Activated CD4-positive, alpha-beta T cell treated with anti-CD3 and anti-CD28 coated beads for 36 hours (primary cell): ENCODE measurements at places on chromosomes 2 and 18.

DNA sequence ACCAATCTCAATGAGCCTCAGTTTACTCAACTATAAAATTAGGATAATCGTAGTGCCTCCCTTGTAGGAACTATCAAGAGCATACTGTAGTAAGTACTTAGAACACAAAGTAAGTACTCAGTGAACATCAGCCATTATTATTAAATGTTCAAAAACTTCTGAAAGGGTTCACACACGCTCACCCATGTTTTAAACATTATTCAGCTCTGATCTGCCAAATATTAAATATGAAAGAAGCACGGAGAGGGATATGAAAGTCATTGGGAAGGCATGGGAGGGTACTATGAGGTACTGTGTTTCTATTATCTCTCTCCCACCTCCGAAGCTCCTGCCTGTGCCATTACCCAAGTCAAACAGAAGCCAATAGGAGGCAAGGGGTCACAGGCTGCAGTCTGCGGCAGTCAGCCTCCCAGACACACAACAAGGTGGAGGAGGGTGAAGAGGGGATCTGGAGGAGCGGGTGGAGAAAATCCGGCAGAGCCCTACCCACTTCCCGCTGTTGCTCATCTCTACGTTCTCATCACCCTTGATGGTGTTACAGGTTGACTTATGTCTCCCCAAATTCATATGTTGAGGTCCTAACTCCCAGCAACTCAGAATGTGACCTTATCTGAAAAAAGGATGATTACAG is 2.0 kb upstream of the TBC1D8 start:
- no peak for DNase-seq

DNA sequence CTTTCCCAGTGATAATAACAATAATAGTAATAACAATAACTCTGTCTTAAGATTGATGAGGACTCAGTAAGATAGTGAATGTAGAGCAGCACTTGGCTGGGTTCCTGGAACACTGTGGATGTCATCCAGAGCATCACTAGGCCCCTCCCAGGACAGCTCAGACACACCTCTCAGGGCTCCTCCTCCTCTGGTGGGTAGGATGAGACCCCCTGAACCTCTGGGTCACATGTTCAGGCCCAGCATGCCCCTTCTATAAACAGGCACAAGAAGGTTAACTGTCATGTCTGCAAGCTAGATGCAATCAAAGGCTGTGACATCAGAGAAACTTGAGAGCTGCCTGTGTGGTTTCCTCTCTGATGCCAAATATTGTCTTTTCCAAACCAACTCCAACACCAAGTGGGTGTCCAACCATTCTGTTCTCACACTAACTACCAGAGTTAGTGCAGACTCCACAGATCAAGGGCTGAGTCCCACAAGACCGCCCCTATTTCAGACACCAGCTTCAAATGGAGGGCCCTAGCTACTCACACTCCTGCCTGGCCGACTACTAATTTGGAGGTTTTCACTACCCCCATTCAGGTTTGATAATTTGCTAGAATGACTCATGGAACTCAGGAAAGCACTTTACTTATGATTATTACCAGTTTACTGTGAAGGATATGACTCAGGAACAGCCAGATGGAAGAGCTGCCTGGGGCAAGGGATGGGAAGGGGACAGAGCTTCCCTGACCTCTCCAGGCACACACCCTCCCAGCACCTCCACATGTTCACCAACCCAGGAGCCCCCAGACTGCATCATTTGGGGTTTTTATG is 46.4 kb upstream of the BZW1 start:
- DNase-seq: peak; percentile 69

GRCh38 chr2:24820598-24821432 is 27.6 kb downstream of the CENPO start:
- DNase-seq: no peak

DNA sequence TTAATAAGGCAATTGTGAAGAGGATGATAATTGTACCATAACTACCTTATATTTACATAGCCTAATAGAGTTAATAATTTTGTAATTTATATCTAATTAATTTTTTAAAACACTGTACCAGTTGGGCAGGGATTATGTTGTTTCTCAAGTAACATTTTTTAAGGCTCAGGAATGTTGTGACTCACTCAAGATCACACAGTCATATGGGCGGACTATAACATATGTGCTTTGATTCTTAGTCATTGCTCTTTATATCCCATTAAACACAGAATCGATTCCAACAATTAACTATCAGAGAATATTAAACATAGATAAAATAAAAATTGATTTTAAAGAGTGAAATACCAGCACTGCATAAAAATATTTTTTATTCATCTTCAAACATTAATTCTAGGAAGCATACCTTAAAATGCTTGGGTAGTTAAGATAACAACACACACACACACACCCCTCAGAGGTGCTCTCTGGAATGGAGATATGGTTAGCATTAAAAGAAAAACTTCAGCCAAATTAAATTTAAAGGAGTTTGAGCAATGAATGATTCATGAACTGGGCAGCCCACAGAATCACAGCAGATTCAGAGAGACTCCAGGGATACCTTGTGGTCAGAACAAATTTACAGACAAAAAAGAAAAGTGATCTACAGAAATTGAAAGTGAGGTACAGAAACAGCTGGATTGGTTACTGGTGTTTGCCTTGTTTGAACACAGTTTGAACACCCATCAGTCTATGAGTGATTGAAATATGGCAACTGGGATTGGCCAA is 869.4 kb upstream of the ID2 start:
- no peak for DNase-seq

- no peak for DNase-seq
Observed at GRCh38 chr18:1467461-1467964, 562.8 kb downstream of the ADCYAP1 start.

DNA sequence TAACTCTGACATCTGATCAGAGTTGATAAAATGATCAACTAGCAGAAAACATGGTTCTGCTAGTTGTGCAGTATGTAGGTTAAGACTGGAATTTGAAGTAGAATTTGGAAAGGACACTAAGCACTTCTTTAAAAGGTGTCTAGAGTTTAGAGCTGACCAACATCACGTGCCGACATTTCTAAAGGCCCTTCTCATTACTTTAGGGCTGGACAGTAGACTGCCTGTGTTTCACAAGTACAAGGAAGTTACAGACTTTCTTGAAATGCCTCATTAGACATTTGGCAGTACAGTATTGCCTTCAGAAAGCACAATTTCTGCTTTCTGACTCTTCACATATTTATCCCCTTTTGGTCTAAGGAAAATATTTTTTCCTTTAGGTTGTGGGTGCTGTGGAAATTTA is 255.3 kb downstream of the ZNF385B start:
- DNase-seq: no peak

DNA sequence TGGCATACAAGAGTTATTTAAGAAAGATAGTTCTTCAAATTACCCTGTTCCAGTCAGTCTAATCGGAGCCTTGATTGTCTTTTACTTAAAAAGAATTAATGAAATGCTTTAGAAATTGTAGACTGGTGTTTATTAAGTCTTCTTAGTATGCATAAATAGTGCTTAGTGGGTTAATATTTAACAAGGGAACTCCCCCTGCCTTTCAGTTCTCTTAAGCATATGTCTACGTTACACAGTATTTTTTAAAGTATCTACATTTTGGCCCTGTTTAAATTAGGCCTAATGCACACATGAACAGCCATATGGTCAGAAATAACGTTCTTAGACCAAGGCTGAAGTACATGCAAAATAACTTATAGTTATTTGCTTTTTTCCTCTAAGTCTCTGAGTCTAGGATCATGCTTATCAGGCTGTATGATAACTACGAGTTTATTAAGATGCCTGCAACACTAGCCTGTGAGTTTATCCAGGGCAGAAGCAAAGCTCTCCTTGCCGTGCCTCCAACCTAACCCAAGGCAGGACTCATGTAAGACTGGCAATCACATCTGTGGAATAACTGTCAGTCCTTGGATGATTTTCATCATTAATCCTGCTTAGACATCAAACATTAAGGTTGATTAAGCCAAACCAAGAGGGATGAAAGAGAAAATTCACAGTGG is 6.7 kb downstream of the BCL2 start:
- DNase-seq: no peak

- no peak for DNase-seq
Observed at GRCh38 chr2:151845481-151845880, 17.3 kb upstream of the ARL5A start.

DNA sequence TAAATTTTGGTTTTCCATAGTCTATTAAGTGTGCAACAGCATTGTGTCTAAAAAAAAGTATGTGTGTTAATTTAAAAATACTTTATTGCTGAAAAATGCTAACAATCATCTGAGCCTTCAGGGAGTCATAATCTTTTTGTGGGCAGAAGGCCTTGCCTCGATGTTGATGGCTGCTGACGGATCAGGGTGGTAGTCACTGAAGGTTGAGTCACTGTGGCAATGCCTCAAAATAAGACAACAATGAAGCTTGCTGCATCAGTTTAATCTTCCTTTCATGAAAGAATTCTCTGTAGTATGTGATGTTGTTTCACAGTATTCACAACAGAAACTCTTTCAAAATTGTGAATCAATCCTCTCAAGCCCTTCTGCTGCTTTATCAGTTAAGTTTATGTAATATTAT is 31.3 kb downstream of the HDHD2 start:
- peak; percentile 19 for DNase-seq

GRCh38 chr2:234411793-234412192 is 85.1 kb downstream of the ARL4C start:
- no peak for DNase-seq

DNA sequence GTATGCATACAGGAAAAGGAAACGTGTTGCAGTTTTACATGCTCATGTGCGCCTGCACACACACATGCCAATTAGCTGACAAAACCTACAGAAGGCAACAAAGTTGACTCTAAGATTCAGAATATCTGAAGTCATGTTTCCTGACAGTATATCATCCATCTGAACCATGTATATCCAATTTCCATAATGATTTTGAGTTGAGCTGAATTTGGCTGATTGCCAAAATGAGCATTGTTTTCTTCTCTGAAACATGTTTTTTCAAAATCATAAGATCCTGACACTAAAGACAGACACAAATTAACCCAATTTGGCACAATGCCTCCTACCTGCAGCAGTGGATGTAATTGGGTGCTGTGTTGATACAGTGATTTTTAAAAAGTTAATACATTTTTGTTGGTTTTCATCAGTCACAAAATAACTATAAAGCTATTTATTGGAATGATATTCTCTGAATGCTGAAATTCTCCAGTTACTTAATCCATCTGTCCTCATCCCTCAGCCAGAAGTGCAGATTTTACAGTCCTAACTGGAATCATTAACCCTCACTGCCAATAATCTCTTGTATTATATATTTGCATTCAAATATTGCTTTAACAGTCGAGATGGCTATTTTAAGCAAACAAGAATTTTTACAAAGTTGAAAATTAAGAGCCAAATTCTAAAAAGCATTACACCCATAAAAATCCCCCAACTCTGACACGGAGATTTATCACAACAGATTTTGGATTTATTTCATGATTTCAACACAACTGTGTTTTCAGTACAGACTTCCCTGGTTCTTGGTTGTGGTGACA is 161.7 kb upstream of the LMAN1 start:
- DNase-seq: no peak

DNA sequence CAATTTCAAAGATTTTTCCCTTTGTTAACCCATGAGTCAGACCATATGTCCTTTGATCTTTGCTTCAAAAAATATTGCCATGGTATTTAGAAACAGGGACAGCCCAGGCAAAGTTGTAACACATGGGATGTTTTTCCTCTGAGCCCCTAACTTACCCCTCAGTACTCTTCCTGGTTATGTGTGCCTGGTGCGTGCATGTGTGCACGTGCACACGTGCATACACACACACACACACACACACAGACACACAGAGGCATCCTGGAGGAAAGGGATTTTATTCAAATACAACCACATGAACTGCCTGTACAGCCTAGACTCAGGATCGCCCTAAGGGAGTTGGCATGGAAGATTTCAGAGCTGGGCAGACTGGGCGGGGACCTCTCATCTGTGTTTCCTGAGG is 5.1 kb downstream of the AFF3 start:
- DNase-seq: no peak

- DNase-seq: no peak
Observed at GRCh38 chr2:141741652-141742051, 389.2 kb downstream of the LRP1B start.

DNA sequence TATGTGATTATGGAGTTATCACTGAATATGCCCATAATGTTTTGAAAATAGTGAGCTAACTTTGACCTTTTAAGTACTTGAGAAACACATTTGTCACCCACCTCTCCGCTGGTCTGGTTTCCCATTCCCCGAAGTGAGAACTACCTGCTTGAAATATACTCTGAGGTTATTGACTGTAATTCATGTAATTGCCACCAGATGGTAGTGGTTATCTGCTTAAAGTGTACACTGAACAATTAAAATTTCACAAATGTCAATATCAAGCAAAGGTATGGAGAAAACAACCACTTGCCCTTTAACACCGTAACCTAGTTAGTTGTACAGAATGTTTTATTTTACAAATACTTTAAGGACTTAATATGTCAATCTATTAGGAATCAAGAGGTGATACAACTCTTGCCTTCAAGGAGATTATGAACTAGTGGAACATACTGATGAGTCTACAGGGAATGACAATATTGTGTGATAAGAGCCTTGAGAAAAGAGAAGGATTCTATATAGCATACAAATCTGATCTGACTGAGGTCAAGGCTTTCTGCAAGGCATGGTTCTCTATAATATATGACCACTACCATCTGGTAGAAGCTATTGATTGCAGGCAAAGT is 316.8 kb upstream of the KCNH7 start:
- peak; percentile 3 for DNase-seq

- DNase-seq: no peak
Observed at GRCh38 chr18:58135183-58135641, 91.2 kb downstream of the NEDD4L start.

DNA sequence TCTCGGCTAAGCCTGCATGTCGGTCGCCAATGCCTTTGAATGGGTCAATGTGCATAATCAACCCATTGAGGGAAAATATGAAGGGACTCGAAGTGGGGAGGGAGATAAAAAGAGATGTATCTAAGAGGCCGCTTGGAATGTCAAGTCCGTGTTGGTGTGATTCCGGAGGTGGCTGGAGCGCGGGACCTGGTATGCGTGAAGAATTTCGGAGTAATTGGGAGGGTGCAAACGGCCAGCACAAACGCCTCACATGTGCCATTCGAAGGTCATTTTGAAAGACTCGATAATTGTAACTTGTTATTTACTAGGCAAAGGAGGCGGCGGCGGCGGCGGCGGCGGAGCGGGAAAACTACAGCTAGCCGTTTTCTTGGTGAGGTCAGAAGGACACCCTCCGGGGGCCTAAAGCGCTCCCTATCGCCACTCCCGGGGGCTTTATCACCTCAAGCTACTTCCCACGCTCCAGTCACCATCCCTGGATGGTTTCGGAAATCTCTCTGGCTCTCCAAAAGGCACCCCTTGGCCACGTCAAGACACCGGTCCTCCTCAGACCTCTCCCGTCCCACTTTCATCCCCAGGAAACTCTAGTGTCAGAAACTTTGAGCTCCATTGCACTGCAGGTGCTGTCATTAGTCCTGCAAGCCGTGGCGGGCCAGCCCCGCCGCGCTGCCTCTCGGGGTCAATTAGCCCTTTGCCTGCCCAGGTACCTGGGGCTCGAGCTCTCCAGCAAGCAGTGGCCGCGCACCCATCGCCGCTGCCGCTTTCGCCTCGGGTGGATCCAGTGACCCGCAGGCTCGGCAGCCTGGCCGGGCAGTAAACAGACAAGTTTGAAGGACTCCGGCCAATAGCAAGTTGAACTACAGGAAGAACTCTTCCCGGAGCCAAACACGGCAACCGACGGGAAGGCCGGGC is 1.5 kb downstream of the ERBB4 start:
- peak; percentile 6 for DNase-seq
